Midbrain (tissue), 1 donor: ENCODE measurements at places on chromosomes 13 and 19.

- DNase-seq = no peak
Measured at GRCh38 chr13:97276862-97277269, 54.7 kb downstream of the MBNL2 start.

DNA sequence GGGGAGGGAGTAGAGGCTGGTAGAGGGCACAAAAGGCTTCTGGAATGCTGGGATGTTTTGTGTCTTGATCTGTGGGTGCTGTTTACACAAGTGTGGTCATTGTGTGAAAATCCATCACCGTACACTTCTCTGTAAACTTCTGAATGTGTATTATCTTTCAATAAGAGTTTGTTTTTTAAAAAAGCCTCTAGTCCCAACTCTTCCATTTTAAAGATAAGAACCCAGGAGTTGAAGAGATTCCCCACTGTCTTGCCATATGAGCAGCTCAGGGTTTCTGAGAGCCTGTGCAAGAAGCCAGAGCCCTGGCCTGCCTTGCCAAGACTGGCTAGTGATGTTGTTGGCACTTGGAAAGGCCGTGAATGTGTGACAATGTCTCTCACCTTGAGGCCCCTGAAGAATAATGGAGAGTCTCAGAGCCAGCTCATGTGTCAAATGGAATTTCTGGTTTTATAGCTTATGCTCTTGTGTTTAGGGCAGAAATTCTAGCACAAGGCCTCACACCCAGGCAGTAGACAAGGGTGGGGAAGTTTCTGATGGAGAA, 57.5 kb upstream of the NPAS1 start:
- no peak for DNase-seq

DNA sequence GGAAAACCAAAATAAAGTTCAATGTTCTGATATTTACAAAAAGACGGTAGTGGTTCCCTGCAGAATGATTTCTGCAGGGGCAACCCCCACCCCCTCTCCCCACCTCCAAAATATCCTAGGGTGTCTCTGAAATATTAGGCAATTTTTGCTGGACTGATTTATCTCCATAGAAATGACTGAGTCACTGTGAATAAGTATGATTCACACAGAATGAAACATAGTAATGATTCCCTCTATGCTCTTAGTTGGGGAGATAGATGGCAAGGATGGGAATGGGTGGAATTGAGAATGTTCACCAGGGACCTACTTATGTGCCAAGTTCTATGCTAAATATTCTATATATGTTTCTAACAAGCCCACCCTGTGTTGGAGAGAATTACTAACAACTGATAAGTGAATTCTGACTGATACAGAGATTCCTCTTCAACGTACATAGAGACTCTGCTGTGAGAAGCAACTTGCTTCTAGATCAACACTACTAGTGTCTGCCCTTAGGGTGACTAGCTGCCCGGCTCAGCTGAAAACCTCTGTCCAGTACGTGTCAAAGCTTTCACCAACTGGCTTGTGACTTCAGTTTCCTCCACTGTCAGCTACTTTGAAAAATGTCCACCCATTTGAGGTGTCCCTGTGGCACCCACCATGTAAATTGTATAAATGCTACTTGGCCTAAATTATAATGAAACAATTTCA, 38.4 kb upstream of the RAP2A start:
- no peak for DNase-seq

GRCh38 chr19:2887391-2887914, 13.3 kb upstream of the ZNF57 start:
- peak; percentile 85 for DNase-seq

DNA sequence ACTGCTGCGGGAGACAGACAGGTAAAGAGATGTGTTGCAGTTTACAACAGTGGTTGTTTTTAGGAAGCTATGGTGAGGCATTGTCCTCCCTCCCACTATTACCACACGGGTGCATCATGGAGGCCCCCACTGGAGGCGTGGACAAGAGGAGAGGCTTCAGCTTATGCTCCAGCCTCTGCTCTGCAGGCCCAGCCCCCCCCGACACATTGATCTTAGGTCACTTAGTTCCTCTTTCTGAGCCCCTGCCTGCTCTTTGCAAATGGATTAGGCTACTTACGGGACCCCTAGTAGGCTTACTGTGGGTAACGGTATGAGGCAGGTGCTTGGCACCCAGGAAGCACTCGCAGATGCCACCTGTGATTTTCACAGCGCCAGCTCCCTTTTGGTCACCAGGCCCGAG, 123.9 kb downstream of the SLC7A1 start:
- no peak for DNase-seq

DNA sequence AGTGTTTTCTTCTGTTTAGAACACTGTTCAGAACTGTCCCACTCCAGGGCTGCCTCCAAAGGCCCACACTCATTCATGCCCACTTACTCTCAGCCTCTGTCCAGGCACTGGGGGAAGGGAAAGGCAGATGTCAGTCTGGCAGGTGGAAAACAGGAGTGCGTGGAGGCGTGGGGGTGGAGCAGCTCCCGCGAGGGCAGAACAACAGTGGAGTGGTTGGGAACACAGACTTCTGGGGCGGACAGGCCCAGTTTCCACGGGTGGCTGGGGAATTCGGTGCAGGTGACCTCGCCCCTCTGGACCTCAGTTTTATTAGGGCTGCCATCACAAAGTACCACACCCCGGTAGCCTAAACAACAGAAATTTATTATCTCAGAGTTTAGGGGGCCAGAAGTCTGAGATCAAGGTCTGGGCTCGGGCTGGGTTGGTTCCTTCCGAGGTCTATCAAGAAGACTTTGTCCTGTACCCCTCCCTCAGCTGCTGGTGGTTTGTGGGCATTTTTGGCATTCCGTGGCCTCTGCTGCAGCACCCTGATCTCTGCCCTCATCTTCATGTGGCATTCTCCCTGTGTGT, 59.7 kb downstream of the SIPA1L3 start:
- no peak for DNase-seq

DNA sequence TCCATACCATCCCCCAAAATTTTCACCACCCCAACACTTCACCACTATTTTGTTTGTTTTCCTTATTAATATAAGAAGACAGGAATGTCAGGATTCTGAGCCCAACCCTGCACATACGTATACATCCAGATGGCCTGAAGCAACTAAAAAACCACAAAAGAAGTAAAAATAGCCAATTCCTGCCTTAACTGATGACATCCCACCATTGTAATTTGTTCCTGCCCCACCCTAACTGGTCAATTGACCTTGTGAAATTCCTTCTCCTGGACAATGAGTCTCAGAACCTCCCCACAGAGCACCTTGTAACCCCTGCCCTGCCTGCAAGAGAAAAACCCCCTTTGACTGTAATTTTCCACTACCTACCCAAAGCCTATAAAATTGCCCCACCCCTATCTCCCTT, 132.5 kb downstream of the ZNF675 start:
- no peak for DNase-seq

DNA sequence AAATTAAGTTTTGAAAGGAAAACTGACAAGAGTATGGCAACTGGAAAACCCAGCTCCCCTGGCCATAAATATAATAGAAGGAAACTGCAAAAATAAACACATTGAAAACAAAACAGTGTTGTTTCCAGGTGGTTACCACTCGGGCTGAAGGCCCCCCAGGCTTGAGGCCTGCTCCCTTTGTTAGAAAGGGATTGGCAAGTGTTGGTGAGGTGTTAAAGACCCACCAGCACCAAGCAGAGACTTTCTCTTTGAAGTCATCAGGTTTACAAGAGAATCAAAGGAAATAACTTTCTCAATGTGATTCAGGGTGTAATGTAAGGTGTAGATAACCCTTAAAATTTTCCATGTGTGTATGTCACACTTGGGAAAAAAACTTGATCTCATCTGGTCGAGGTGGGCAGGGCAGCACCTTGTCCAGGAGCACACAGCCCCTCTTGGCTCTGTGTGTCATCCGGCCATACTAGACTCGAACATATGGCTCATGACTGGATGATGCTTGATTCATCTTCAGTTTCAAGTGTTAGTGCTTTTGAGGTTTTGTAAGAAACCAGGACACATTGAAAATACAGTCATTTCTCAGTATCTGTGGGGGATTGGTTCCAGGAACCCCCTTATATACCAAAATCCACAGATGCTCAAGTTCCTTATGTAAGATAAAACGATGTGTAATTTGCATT, 7.8 kb downstream of the ACTN4 start:
- no peak for DNase-seq

GRCh38 chr13:32530841-32531253, 7.7 kb downstream of the N4BP2L2 start:
- peak; percentile 37 for DNase-seq

GRCh38 chr13:40920826-40921225, 98.3 kb downstream of the ELF1 start:
- no peak for DNase-seq

- DNase-seq = peak; percentile 48
Measured at GRCh38 chr13:70568571-70568970, 460.3 kb upstream of the KLHL1 start.

- no peak for DNase-seq
Measured at GRCh38 chr19:8244442-8244841, 35.3 kb downstream of the CERS4 start.
